Activated T-helper 9 cell treated with anti-CD3 and anti-CD28 coated beads, Interleukin-2, amount 50 U/mL, for 16 hours (primary cell): ENCODE measurements at places on chromosomes 1 and 21.

DNA sequence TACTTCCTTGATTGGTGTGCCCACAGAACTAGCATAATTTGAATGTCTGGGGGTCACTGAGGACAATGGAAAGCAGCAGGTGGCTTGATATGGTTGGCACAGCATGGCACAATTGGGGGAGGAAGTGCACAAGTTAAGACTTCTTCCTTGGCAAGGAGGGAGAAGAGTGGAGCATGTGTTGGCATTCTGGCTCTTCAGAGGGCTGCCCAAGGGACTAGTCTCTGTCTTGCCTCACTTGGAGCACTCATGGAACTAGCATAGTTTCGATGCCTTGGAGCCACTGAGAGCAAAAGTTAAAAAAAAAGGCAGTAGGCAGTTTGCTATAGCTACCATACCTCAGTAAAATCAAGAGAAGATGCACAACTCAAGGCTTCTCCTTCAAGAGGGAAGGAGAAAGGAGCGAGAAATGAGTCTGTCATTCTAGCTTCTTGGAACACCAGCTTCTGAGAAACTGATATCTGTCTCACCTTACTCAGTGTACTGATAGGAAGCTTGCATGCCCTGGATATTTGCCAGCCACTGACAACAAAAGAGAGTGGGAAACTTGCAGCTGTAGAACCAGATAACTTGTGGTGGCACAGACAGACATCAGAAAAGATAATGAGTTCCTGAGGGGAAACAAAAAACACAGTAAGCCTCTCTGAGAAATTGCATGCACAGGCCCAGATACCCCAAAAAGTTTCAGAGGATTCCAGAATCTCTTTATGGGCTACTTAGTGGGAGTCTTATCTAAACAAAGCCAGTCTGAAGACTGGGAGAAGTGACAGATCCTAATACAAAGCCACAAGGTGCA, 207.5 kb upstream of the SAMSN1 start:
- no peak for DNase-seq

GRCh38 chr1:100626397-100626796, 88.5 kb downstream of the GPR88 start:
- DNase-seq: no peak

DNA sequence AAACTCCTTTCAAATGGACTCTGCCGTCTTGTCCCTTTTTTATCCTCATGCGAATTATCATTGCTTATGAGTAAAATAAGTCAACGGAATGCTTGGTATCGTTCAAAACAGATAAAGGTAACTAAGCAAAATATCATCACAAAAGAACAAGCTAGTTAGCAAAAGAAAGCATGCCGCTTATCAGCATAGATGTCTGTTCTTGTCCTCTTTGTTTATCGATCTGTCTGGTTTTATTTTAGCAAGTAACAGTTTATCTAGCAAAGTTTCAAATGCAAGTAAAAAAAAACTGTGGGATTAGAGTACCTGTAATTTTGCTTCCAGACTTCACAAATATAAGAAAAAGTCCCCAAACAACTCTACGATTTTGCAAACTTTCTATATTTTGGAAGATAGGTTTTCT, 561.5 kb downstream of the USP25 start:
- no peak for DNase-seq

GRCh38 chr1:229192031-229192430, 78.9 kb upstream of the RAB4A start:
- DNase-seq: no peak

GRCh38 chr1:37473431-37474045, 842 bp upstream of the ZC3H12A start:
- no peak for DNase-seq

DNA sequence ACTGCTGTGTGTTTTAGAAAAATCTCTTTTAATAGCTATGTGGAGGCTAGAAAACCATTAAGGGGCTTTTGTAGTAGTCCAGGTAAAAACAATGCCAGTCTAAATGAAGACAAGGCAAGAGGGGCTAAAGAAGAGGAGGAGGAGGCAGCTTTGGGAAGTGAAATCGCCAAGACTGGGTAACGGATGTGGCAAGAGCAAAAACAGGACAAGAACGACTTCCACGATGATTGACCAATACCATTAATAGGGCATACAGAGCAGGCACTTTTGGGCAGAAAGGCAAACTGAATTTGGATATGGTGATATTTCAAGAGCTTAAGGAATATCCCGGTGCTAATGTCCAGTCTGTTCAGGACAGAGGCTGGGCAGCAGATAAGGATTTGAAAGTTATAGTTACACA, 22.0 kb downstream of the COA6 start:
- DNase-seq: no peak

DNA sequence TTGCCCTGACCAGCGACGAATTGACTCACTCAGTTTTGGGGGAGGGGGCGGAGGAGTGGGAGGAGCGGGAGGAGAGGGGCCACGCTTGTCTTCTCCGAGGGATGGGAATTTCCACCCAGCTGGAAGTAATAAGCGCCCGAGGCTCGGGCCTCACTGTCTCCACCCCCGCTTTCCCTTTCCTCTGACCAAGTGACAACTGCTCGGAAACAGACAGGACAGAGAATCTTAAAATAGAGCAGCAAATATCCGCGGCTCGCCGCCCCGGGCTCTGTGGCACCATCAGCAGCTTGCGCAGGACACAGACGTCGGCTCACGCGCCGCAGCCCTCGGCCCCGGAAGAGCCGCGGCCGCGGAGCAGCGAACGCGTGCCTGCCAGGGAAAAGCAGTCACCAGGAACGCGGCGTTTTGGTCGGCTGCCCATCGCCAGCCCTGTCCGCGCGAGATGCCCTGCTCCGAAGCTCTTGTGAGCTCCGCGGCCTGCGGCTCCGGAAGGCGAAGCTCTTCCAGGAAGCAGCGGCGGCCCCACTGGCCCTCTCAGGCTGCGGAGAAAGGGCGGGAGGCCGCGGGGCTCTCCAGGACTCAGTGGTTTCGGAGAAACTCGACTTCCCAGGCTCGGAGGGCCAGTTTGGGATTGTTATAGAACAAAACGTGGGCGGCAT, 10.7 kb upstream of the RGS16 start:
- peak; percentile 55 for DNase-seq

DNA sequence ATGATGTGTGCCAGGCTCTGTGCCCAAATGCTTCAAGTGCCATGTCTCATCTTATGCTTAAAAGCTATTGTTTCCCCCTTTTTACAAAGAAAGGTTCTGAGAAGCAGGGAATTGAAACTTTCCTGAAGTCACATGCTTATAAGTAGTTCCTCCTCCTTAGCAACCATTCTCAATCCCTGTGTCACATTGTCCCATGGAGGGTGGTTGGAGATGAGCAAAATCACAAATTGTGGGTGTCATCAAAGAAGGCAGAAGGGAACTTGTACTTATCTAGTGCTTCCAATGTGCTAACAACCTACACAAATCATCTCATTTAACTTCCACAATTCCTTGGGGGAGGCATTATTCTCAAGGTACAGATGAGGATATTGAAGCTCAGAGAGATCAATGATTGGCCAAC, 10.1 kb upstream of the ERICH3 start:
- no peak for DNase-seq

DNA sequence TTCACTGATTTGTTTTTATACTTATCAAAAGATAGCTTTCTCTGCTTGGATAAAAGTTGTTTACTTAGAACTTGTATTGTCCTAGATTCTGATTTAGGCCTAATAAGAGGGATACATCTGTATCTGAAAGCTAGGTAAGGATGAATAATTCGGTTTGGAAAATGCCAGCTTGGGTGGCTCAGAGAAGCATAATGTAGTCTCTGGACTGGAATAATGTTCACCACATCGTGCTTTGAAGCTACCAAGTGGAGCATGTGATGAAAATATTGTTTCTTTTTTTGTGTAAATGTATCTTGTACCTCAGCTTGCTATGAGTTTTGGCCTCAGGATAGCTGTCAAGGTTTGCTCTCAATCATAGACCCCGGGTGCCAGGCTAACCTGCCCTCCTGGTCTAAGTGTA, 49.2 kb downstream of the VPS13D start:
- no peak for DNase-seq

GRCh38 chr21:33455686-33456446, 23.9 kb downstream of the TMEM50B start:
- no peak for DNase-seq

DNA sequence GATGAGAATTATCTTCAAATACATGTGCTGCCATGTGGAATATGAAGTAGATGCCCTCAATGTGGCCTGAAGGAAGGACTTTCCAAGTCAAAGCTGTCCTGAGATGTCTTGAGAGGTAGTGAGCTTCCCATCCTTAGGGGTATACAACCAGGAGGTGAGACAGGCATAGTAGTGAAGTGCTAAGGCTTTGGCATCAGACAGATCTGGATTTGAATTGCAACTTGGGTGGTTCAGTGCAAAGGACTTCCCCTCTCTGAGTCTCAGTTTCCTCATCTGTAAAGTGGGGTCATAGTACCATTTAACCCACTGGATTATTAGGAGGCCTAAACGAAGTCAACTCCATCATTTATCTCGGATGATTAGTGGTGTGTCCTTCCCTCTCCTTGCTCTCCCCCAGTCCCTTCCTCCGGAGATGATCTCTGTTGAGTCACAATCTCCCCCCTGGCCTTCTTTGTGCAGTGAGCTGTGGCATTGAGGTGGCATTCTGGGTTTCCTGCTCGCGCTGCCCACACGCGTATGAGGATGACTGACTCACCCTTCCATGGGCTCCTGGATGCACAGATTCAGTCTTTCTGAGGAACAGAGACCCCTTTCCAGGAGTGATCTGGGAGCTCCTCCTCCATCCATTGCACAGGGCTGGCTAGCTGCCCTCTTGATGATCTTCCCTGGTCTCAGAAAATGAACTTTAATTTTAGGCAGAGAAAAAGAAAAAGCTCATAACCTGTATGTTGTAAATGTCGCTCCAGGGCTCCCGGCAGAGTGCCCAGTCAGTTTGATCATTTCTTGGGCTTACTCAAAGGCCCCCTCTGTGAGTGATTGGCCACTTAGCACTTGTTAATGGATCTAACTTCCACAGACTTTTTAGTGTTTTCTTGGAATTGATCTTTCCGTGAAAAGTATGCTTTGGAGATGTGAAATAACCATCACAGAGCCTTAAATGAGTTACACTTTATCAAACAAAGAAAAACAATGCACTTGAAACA, 354.6 kb downstream of the PTPRU start:
- DNase-seq: no peak

- DNase-seq: no peak
Observed at GRCh38 chr1:201715351-201715750, 113.6 kb upstream of the IPO9 start.

GRCh38 chr1:77394166-77394565, 112.3 kb downstream of the AK5 start:
- no peak for DNase-seq
